Amniotic stem cell (primary cell): ENCODE measurements at places on chromosomes 2 and 18.

- no peak for DNase-seq
These were observed 4.0 kb downstream of the NEU4 start for GRCh38 chr2:241812730-241813643.

DNA sequence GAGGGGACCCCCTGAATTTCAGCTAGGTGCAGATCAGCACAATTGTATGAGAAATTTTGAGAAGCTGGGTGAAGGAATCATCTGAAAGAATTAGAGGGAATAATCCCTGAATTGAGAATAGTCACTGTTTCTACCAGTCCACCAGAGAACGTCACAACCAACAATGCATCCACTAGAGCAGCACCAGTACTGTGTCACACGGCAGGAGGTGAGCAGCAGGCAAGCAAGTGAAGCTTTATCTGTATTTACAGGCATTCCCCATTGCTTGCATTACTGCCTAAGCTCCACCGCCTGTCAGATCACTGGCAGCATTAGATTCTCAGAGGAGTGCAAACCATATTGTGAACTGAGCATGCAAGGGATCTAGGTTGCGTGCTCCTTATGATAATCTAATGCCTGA, 40.7 kb downstream of the GDF7 start:
- DNase-seq, result no peak

DNA sequence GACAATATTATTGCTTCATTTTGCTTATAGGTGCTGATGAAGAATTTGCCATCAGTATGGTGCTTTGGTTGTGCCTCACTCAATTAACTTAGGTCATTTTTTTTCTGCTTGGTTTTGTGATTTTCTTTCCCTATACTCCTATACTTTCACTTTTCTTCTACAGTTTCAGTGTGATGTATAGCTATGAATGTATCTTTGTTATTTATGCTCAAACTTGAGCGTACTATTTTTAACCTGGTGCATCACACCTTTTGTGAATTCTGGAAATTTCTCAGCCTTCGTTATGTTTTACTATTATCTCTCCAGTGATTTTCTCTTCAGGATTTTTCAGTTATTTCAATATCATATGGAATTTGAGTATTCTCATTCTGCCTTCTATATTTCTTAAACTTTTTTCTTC, 2035.3 kb upstream of the LRRTM1 start:
- no peak for DNase-seq

GRCh38 chr2:20725782-20726181, 58.8 kb downstream of the GDF7 start:
- DNase-seq, result no peak

- no peak for DNase-seq
These were observed 314.8 kb upstream of the HS6ST1 start for GRCh38 chr2:128633501-128633900.
